Cardiac muscle cell (in vitro differentiated cells and primary cell): ENCODE measurements at places on chromosomes 12 and 14.

DNA sequence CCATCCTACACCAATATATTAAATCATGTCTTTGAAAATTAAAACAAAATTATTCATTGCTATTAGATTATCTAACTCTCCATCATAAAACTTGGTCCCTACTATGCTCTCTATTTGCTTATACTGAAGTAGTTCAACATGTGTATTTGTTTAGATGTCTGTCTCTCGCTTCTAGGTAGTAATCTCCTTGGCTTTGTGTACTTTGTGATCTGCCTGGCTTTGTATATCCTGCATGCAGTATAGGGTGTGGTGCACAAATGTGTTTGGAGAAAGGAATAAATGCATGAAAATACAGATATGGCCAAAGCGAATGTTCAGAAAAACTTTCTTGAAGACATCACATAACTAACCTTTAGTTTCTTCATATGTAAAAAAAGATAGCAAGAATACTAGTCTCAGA, 246.6 kb upstream of the LRFN5 start:
- H3K4me1 ChIP-seq = no peaks in the 10 kb centered on the region
- DNase-seq = no peak
- no peak overlapping the region for H3K27ac ChIP-seq
- no peak overlapping the region for H3K4me3 ChIP-seq

DNA sequence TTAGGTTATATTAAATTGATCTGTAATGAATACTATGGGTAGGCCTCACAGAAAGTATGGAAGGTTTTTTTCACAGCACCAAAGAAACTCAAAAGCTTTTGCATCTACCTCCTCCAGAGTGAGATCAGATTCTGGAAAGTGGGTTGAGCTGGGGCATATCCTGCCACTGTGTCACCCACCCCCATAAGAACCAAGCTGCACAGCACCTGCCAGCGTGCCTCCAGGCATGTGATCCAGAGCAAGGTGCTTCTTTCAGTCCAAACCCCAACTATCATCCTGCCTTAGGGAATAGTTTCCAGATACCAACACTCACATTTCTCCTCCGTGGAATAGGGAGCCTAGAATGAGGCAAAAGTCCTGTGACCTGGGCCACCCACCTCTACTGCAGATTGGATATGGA, 42.6 kb upstream of the PRB2 start:
- no peaks in the 10 kb centered on the region for H3K27me3 ChIP-seq
- no peaks in the 10 kb centered on the region for H3K4me1 ChIP-seq
- DNase-seq = no peak
- no peak overlapping the region for H3K27ac ChIP-seq

DNA sequence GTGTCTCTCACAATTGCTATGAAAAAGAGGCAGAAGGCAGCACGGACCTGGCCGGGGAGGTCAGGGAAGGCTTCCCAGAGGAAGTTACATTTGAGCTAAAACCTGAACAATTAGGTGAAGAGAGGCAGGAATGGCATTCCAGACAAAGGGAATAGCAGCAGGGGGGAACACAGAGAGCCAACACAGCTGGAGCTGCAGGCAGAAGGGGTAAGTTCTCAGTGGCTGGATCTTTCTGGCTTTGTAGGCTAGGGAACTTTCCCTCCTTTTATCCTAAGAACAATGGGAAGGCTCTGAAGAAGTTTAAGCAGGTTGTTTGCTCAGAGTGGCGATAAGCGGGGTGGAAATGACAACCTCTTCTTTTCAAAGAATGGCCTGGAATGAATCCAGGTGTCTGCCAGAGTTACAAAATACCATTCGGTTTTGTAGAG, 100.0 kb downstream of the PRIMA1 start:
- H3K27ac ChIP-seq = no peak overlapping the region
- H3K36me3 ChIP-seq = no peaks in the 10 kb centered on the region
- H3K27me3 ChIP-seq = no peaks in the 10 kb centered on the region
- no peak overlapping the region for H3K4me3 ChIP-seq
- no peaks in the 10 kb centered on the region for H3K4me1 ChIP-seq
- no peak for DNase-seq

- no peaks in the 10 kb centered on the region for H3K36me3 ChIP-seq
- DNase-seq = peak; percentile 47
- H3K4me3 ChIP-seq = no peak overlapping the region
Observed at GRCh38 chr14:91229743-91230200, 14.7 kb downstream of the GPR68 start.

DNA sequence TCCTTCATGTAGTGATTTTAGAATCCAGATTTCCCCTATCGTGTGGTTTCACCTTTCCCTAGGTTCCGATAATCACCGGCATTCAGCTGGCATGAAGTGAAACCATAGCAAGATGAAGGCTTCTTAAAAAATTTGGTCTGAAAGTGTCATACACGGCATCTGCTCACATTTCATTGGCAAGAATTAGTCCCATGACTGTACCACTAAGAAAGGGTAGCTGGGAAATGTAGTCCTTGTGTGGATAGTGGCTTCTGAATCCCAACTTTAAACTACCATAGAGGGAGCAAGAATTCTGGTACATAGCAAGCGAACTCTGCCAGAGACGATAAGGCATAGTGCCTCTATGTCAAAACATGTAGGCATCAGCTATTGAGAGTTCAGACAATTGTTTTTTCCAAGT, 360.1 kb upstream of the TBX3 start:
- no peaks in the 10 kb centered on the region for H3K36me3 ChIP-seq
- no peak overlapping the region for H3K27ac ChIP-seq
- H3K27me3 ChIP-seq = no peaks in the 10 kb centered on the region
- DNase-seq = peak; percentile 13

GRCh38 chr14:68507544-68508081, 285.3 kb downstream of the ZFP36L1 start:
- no peak overlapping the region for H3K4me3 ChIP-seq
- DNase-seq = no peak
- no peak overlapping the region for H3K27ac ChIP-seq

- H3K4me1 ChIP-seq = no peaks in the 10 kb centered on the region
- no peak for DNase-seq
- no peaks in the 10 kb centered on the region for H3K36me3 ChIP-seq
- no peak overlapping the region for H3K27ac ChIP-seq
- H3K4me3 ChIP-seq = no peak overlapping the region
- no peaks in the 10 kb centered on the region for H3K27me3 ChIP-seq
Observed at GRCh38 chr12:68506619-68507018, 104.1 kb upstream of the RAP1B start.
